ENCODE measurements at places on chromosomes 13 and 19. TPM values are rescaled to one million over a fixed set of nuclear protein-coding genes. Genes with fewer than 3 reads are reported as not detected.

DNA sequence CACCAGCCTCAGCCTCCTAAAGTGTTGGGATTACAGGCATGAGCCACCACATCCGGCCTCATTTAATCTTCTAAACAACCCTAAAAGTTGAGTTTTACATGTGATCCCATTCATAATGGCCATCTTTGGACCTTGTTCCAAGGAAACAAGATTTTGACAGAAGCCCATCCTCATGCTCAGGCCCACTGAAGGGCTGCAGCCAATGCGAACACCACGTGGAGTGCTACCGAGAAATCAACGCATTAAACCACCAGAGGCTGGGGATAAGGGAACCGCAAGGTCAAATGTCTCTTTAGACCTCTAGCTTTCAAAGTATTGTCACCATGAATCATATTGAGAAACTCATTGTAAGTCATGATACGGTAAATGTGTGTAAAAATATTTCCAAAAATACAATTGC lies 49.4 kb upstream of the DOCK9 start:
- peak; percentile 46 for DNase-seq
- no peaks in the 10 kb centered on the region for H3K27me3 ChIP-seq
- peaks cover 85% of the 10 kb centered on the region for H3K4me1 ChIP-seq
- peak overlapping the region; percentile 91 for H3K27ac ChIP-seq
- H3K36me3 ChIP-seq: peaks cover 4% of the 10 kb centered on the region
- H3K4me3 ChIP-seq: no peak overlapping the region

GRCh38 chr19:30202060-30202600 lies 170.1 kb upstream of the ZNF536 start:
- H3K27me3 ChIP-seq: peaks cover 3% of the 10 kb centered on the region
- no peak for DNase-seq
- H3K4me1 ChIP-seq: no peaks in the 10 kb centered on the region
- H3K4me3 ChIP-seq: no peak overlapping the region

DNA sequence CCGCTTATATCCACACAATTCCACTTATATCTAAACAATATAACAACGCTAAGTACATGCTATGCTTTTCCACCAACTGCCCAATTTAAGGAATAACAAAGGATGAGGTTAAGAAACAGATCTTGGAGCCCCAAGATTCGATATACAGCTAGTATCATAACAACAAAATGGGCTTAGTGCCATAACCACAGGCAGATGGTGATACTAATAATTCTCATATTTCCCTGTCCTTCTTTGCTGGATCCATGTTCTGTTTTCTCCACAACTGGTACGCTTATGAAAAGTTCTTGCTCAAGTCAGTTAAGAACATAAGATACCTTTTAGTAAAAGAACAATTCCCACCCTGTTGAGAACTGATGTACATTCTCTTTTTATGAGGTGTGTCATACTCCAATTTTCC lies 33.9 kb downstream of the CAB39L start:
- DNase-seq: no peak
- no peak overlapping the region for H3K27ac ChIP-seq
- H3K4me1 ChIP-seq: no peaks in the 10 kb centered on the region
- H3K4me3 ChIP-seq: no peak overlapping the region

The PTH2 gene
- not detected for total RNA-seq

Data from activated CD4-positive, alpha-beta T cell treated with anti-CD3 and anti-CD28 coated beads for 36 hours (primary cell).